ENCODE measurements at places on chromosomes 4 and X.
A peak's percentile ranks its signal among the peaks of the same experiment; 100 is the strongest.

GRCh38 chrX:134416087-134416486 lies 43.9 kb upstream of the HPRT1 start:
- DNase-seq, result no peak

DNA sequence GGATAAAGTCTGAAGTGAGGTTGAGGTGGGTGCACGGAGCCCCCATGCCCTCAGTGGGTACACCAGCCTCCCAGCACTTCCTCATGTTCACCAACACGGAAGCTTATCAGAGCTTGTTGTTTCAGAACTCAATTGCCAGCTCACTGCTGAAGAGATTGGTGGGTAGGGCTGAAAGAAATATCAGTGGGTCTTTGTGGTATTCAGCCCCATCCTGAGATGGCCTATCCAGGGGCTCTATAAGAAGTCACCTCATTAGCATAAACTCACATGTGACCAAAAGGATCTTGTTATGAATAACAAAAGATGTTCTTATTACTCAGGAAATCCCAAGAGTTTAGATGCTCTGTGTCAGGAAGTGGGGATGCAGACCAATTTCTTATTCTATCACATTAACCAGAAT lies 177.3 kb downstream of the ARHGAP10 start:
- no peak for DNase-seq

DNA sequence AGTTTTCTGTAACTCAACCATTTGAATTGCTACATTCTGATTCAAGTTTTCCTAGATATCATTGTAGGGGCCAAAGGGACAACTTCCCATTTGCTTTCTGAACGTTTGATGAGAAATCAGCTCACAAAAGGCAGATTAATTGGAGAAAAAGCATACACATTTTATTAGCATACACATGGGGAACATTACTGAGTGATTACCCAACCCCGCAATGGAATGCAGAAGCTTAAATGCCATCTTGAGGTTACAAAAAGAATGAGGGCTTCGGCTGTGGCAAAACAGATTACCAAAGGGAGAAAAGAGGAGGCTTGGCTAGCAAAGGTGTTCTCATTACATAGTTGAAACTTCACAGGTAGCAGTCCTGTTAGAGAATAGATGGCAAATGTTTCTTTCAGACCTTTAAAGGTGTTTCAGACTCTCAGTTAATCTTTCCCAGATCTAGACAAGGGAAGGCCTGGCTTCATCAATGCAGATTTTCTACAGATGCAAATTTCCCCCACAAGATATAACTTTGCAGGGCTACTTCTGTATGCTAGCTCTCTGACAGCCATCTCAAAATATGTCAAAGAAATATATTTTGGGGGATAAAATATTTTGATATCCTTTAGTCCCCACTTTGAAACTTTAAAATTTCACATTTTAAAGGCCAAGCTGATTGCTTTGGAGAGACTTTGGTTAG lies 26.5 kb upstream of the HERC6 start:
- no peak for DNase-seq

DNA sequence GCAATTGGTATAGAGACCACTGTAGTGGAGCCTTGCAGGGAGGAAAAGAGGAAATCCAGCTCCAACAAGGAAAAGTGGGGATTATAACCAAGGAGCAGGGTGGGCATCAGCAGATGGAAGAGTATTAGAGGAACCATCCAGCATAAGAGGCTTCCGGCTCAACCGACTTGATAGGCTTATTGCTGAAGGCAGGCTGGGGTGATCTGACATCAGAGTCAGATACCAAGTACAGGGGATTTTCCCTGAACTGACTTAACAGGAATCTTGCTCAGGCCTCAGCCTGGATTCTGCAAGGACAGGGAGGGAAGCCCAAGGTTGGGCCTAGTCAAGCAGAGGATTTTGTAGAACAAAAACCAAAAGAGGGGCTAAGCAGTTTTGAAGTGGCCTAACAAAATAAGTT lies 129.6 kb downstream of the DCLK2 start:
- no peak for DNase-seq

DNA sequence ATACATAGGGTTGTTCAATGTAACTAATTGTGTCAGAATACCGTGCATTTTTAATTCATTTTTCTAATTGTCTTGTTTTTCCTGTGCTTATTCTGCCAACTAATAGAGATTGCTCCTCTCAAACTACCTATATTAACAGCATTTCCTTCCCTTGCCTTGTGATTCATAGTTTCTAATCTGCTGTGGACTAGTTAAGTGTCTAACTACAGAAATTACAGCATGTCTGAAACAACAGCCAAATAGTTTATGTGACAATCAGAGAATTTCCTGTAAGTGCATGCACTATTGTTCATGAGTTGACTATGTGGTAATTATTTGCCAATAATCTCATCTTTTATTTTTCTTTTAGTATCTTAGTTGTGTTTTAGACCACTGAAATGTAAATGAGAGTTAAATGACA lies 4.1 kb upstream of the SEC24B start:
- DNase-seq, result no peak

DNA sequence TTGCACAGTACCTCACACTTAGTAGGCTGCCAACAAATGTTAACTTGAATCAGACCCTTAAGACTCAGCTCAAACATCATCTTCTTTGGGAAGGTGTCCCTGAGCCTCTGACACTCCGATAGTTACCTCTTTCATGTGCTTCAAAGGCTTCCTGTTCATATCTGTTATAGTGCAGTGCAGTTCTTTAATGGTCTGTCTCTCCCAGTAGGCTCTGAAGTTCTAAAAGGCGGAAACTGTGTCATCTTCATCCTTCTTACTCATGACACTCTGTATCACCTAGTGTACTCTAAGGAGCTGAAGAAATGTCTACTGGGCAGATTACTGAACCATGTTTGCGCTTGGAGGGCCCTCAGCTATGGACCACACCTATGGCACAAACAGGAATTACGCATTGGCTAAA lies 2.1 kb upstream of the DIAPH2 start:
- no peak for DNase-seq

DNA sequence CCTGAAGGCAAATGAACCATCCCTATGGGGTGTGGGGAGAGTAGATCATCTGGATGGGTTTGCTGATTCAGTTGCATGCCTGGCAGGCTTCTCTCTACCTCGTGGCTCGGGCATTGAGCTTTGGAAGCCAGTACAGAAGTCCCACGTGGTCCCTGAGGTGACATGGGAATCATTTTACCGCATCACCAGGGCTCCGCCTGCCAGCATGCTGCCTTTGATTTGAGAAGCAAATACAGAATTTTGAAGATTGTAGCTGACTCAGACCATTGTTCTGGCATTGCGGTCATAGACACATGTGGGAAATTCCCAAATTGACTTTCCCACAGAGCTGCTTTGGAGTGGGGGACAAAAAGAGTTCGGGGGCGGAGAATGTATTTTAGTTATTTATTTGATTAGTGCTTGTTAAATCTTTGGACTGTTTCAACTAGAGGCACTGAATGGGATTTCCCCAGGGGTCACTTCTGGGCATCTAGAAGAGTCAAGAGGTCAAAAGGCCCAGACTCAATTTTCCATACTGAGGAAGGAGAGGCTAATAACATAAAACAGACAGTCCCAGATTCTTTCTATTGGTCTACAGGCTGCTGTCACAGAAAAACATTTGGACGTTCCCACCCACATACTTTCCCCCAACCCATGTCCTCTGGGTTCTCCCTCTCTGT lies 79.3 kb downstream of the NHSL2 start:
- DNase-seq, result no peak

DNA sequence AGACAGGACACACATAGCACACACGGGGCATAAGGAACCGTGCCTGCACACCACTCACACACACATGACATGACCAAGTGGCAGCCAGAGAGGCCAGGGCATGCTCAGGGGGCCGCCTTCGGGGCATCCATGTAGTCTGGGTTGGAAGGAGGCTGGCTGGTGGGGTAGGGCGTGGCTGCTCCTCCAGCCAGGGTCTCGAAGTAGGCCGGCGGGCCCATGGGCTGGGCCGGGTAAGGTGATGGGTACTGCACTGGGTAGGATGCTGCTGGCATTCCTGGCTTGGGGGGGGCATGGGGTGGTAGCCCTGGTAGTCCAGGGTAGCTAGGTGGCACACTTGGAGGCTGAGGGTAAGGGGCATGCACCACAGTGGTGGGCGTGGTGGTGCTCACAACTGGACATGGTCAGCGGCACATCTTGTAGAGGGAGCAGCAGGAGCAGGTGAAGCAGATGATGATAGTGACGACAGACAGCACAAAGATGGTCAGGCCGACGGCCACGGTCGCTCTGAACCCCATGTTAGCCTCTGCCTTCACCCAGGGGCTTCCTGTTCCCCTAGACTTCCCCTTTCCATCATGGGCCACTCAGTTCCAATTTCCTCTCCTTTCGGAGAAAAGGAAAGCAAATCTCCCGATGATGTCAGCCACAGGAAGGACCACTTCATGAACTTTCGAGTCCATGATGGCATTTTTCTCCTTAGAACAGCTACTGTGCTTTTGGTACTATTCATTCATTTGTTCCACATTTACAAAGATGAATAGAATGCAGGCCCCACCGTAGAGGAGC lies 10.9 kb upstream of the DDX3X start:
- DNase-seq, result no peak

DNA sequence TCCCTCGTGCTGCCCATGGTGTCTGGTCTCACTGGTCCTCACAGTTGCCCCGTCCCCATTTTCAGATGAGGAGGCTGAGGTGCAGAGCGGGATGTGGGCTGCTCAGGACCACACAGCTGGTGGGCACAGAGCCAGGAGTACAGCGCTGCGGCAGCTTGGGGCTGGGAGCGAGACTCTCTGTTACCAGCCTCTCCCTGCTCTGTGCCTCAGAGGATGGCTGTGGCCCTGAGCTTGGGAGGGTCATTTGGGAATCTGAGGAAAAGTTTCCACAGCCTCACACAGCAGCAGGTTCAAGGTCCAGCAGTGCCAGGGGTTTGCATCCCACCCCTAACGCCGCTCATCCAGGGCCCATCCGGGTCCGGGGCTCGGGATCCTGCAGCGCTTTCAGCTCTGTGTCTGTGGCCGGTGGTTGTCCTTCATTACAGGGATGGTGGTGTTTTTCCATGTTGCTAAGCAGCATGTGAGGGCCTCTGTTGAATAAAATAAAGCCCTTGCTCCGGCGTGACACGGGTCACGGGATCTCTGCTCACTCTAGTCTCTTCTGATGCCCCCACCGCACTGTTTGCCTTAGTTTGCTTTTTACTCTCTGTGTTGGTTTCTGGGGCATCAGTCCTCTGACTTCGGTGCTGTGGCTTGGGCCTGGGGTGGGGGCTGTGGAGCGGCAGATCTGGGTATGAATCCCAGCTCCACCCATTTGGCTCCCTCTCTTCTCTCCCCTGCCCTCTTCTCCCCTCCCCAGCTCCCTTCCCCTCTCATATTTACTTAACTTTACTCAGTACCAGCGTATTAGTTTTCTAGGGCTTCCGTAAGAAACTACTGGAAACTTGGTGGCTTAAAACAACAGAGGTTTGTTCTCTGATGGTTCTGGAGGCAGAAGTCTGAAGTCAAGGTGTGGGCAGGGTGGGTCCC lies 6.5 kb downstream of the WFS1 start:
- no peak for DNase-seq

DNA sequence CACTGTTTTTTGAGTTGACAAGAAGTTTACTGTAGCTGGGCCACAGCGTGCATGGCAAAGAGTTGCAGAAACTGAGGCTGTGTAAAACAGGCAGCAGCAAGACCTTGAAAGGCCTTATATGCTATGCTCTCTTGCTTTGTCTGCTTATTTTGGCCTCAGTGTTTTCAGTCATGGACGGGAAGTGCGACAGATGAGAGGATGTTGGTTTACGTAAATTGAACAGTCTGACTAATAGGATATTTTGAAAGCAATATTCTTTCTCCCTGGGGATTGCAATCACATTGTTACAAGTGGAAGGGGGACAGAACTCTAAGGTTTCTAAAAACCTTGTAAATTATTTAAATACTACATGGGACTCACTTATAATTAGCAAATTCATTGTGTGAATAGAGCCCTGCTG lies 32.2 kb upstream of the MAGEA10 start:
- DNase-seq, result no peak

- DNase-seq, result no peak
Observed at GRCh38 chr4:109111031-109111430, 191.4 kb downstream of the COL25A1 start.

GRCh38 chr4:137960371-137961050 lies 281.6 kb downstream of the SLC7A11 start:
- no peak for DNase-seq

DNA sequence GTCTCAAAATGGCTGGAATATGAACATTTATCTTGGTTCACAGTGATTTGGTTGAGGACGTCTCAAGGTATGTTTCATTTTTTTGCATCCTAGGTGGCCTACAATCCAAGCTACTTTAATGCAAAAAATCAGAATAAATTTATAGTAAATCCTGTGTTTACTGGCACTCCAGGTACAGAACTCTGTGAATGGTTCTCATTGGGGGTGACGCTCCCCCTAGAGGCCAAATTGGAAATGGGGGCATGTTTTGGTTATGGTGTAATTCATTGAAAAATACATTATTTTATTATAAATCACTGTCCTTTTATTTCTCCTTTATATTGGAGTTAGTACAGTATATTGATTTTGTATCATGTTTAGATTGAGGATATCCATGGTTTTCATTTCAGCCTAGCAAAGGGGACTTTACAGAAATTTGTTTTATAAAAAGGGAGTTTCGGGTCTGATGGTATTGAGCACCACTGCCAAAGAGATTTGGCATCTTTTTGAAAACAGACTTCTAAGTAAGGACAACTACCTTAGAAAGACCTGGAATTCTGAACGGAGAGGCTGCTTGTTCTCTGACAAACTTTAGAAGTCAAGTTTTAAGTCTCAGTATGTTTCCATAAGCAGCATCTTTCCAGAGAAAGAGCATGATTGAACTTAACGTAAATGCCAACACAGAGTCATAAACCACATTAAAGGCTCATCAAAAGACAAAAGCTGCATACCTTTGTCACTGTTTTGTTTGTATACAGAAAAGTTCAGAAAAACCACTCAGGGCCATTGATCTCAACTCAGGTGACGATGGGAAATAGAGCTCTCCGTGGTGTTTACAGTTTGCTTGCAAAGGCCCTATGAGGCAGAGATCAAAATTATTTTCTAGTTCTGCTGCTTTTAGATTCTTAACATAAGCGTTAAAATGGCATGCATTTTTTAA lies 19.4 kb downstream of the MTM1 start:
- DNase-seq, result peak; percentile 47

GRCh38 chrX:66042307-66043077 lies 2.6 kb upstream of the VSIG4 start:
- DNase-seq, result no peak

DNA sequence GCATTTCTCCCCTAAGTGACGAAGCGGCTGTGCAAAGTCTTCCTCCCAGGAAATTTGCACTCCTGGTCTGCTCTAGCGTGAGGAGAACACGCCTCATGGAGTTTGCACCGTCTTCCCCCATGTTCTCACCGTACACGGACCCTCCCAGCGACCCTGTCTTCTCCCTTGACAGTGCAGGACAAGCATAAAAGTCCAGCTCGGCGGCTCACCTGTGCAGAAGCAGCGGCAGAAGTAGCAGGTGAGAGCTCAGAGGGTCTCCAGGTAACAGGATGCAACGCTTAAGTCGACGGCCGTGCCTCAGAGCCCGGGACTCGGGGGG lies 314 bp downstream of the P2RY8 start:
- no peak for DNase-seq

DNA sequence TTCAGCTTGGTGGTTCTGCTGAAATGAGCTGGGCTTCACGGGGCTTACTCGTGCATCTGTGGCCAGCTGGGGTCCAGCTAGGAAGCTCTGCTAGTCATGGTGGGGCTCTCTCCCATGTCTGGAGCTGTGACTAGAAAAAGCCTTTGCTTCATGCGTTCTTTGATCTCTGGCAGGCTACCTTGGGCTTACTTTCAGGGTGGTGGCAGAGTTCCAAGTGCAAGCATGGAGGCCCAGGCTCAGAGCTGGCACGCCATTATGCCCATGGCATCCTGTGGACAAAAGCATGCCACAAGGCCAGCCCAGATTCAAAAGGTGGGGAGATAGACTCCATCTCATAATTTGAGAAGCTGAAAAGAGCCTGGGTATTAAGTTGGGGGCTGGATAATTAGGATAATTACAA lies 55.4 kb upstream of the GBA3 start:
- no peak for DNase-seq

GRCh38 chr4:147493307-147493706 lies 12.4 kb downstream of the EDNRA start:
- DNase-seq, result no peak
